ENCODE measurements at places on chromosomes 6 and 20.
A peak's percentile ranks its signal among the peaks of the same experiment; 100 is the strongest.

DNA sequence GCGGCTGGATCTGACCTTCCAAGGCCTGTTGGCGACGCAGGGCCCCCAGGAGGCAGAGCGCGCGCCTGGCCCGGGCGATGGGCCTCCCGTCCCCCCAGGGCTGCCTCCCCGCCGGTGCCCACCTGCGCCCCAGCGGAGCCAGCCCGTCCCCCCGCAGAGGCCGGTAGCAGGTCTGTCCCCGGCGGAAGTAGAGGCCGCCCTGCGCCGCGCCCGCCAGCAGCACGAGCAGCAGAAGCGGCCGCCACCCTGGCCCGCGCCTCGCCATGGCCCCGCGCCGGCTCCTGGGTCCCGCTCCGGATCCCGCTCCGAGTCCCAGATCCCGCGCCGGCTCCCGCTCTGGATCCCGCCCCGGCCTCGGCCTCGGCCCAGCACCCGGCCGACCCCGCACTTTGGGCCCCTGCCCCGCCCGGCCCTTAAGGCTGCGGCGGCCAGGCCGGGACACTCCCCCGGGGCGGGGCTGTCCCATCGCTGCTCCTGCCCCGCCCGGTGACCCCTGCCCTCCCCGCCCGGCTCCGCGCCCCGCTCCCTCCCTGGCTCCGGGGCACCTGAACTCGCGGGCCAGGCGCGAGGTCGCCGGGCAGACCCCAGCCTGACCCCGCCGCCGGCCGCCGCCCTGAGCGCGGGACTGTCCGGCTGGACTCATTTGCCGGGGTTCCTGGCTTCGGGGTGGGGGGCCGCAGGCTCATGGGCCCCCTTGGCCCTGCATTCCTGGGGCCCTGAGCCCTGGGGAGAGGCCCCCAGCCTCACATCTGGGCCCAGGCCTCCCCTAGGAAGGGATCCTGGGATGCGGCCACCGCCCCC is at the start of gene CTSZ:
Gene CTSZ (minus strand): TSS at position 391 of the 801 bp plus-strand sequence. CDS start 126 bp downstream, at position 265.
- no peak for DNase-seq

GRCh38 chr20:58751979-58752378 is 59.4 kb downstream of the NPEPL1 start:
- DNase-seq = no peak

- no peak for DNase-seq
Observed at GRCh38 chr20:62888406-62888805, 26.8 kb upstream of the TCFL5 start.

GRCh38 chr6:110731196-110731595 is 84.1 kb downstream of the CDK19 start:
- no peak for DNase-seq

DNA sequence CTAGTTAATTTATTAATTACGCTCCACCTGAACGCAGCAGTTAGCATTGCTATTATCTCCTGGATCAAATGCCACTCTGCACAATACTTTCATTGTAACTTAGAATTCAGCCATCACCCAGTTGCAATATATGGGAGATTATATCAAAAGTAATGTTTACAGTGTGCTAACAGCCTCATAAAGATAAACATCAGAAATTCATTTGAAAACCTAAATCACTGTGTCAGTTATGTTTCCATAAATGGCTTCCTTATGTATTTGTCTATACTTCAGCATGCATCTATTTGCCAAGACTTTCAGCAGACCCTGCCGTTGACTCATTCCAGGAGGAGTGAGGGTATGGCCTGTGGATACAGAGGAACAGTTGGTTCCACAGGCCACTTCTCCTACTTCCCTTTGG is 300.1 kb downstream of the TFAP2B start:
- DNase-seq = no peak

- peak; percentile 59 for DNase-seq
Observed at GRCh38 chr6:133432021-133432989, 191.1 kb downstream of the EYA4 start.

GRCh38 chr20:59804347-59804746 is 129.1 kb downstream of the SYCP2 start:
- no peak for DNase-seq

DNA sequence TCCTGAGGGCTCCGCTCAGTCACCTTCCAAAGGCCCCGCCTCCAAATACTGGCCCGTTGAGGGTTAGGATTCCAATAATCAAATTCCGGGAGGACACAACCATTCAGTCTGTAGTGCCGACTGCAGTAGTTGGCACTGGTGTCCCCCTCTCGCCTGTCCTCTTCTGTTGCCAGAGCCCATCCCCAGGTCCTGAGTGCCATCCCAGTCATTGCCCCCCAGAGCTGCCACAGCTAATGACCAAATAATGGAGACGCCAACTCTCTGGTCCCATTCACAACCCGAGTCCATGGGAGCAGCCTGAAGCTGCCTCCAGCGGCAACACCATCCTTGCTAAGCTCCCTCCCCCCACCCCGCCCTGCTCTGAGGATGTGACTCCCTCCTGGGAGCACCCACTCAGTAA is 115.9 kb downstream of the JPH2 start:
- no peak for DNase-seq

DNA sequence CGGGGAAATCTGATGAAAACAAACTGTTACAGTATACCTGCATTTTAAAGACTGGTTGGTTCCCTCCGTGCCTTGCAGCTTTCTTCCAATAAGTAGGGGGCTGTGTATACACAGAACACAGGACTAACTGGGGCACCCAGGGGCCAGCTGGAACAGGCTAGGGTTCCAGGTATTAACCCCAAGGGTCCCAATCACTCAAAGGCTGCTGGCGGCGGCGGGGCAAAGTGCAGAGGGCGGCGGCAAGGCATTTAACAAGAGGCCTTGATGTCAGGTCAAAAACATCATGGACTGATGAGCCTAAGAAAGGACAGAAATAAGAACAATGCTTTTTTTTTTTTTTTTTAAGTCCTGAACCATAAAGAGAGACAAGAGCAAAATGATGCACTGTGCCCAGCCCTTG is 2.5 kb downstream of the PMEPA1 start:
- no peak for DNase-seq

GRCh38 chr6:6293317-6293716 is 27.1 kb downstream of the F13A1 start:
- DNase-seq = no peak

GRCh38 chr6:119540417-119540816 is 190.9 kb upstream of the MAN1A1 start:
- DNase-seq = no peak

DNA sequence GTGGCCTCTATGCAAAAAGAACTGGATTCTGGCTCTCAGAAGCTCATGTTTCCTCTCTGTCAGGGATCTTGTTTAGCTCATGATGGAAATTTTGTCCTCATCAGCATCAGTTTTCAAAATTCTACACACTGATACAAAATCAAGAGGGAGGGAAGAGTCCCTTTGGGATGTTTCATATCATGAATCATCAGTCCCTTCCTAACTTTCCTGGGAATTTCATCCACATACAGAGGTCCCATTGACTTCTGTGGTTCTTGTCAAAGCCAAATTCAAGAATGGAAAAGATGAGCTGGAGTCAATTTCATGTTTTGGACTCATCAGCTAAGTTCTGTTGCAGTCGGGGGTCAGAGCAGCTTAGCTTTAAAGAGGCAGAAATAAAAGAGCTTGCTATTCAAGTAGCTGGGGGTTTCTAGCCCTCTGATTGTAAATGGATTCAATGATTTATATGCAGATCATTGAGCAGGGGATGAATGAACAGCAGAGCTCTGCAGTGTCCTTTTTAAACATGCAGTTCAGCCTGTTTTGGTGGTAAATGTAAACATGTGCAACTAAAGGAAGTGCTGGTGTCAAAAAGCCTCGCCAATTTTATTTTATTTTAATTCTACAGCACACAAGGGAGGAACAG is 21.3 kb upstream of the TMEM14A start:
- DNase-seq = no peak

DNA sequence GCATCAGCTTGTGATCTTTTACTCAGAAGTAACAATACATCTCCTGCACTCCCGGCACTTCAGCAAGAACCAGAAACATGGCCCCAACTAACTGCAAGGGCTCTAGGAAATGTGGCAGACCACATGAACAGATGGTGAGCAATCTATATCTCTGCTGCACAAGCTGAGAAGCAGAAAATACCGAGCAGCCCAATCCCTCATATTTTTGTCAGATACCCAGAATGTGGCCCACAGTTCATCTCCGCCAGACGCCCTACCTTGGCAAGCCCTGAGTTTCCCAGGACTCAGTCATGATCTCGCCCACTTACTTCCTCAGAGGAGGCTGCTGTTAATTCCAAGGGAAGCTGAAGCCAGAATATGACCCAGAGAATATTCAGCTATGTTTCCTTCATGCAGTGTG is 63.1 kb upstream of the PHACTR1 start:
- DNase-seq = no peak

DNA sequence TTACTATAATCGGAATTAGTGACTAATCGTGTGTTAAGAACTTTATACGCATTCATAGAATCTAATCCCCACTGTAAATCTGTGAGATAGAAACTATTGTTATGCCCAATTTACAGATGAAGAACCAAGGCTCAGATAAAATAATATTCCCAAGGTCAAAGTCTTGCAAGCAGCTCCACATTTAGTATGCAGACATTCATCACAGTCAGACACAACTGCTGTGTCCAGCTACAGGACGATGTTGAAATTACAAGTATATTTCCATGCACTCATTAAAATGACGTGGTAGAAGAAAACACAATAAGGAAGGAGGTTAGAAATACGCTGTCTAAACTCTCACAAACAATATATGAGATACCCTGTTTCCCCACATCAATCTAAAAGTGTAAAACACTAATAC is 82.5 kb downstream of the PREX1 start:
- DNase-seq = no peak

- DNase-seq = no peak
Observed at GRCh38 chr20:14065774-14066173, 70.5 kb downstream of the MACROD2 start.

DNA sequence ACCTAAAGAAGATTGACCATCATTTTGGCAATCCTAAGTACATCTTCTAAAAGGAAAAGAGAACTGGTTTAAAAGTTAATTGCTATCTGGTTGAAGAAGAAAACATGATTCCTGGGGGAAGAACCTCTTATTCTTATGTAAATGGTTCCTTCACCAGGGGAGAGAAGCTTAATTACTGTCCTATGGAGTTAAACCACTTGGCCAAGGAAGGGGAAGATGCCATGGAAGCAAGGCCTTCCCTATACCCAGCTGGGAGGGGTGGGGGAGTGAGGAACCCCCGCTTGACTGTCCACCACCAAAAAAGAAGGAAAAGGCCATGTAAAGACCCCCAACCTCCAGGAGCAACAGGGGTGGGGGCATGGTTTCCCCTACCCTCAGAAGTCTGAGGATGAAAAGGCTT is 962.1 kb downstream of the GRIK2 start:
- no peak for DNase-seq

GRCh38 chr6:43517505-43518357 is 842 bp downstream of the POLR1C start:
- no peak for DNase-seq

DNA sequence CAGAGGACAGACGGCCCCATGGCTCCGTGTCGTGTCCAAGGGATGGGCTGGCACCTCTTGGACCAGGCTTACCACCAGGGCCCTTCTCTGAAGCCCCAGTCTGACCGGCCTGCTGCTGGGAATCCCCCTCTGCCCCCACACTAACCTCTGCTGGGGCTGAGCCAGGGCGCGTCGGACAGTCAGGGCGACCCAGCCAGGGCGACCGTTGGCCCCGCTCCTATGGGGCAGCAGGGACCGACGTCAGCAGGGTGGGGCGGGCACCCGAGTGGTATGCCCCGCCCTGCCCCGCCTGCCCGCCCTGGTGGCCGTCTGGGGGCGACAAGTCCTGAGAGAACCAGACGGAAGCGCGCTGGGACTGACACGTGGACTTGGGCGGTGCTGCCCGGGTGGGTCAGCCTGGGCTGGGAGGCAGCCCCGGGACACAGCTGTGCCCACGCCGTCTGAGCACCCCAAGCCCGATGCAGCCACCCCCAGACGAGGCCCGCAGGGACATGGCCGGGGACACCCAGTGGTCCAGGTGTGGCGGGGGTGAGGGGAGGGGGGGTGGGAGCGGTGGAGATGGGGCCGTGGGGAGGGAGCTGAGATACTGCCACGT is at the start of gene SLC17A9:
Gene SLC17A9 (plus strand): TSS at position 337 of the 595 bp plus-strand sequence. CDS start 122 bp downstream, at position 459.
- no peak for DNase-seq

- no peak for DNase-seq
Observed at GRCh38 chr20:17798601-17799000, 98.8 kb downstream of the BANF2 start.

DNA sequence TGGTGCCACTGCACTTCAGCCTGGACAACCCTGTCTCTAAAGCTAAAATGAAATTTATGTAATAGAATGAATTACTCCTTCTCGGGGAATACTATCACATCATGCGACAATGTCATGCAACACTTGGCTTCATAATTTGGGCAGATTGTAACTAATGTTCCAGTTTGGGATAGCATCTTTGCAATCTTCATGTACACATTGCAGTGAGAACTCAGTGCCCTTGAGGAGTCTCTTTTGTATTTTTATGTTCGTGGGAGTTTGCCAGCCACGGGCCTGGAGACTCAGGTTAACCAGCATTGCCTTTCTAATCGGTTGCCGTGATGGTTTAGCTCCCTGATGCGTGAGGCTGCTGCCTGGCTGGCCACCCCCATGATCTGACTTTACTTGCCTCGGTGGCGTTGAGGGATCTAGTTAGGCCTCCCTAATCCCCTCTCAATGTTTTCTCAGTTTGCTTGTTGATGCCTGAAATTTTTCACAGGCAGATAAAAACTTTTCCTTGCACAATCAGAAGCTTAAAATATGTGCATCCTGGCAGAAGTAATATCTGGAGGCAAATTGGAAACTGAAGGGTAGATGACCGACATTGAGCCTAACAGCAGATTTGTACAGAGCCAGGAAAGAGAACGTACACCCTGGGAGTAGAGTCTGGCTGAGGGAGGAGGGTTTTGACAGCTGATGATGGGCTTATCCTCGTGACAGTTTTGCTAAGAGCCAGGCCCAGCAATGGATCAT is 2.4 kb downstream of the GMPR start:
- no peak for DNase-seq

- no peak for DNase-seq
Observed at GRCh38 chr6:24825130-24825630, 26.5 kb upstream of the ARMH2 start.

- DNase-seq = no peak
Observed at GRCh38 chr6:112232845-112233256, 21.5 kb downstream of the LAMA4 start.

DNA sequence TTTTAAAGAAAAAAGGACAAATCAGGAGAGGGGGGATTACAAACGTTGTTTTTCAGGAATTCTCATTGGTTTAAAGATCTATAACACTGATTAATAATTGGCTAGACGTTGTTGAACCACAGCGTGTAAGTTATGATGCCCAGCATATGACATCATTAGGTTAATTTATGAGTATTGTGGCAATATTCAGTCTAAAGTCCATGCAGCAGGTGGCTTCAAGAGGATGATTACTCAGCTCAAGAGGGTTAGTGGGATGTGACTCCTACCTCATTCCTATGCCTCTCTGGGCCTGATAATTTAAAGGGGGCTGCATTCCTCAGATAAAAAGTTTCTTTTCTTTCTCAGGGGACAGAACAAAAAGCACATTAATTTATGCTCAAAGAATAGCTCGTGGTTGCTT is 1309.0 kb downstream of the EPHA7 start:
- peak; percentile 25 for DNase-seq

GRCh38 chr6:110852773-110853172 is 21.8 kb upstream of the AMD1 start:
- DNase-seq = no peak
